Stimulated activated CD8-positive, alpha-beta memory T cell treated with anti-CD3 and anti-CD28 coated beads, Interleukin-15, amount 100 ng/mL, for 48 hours (primary cell): ENCODE measurements at places on chromosomes 5 and 9.

- DNase-seq = no peak
Measured at GRCh38 chr5:58410441-58410840, 49.4 kb downstream of the PLK2 start.

- DNase-seq = no peak
Measured at GRCh38 chr9:109781086-109781485, 1.1 kb downstream of the PALM2AKAP2 start.

DNA sequence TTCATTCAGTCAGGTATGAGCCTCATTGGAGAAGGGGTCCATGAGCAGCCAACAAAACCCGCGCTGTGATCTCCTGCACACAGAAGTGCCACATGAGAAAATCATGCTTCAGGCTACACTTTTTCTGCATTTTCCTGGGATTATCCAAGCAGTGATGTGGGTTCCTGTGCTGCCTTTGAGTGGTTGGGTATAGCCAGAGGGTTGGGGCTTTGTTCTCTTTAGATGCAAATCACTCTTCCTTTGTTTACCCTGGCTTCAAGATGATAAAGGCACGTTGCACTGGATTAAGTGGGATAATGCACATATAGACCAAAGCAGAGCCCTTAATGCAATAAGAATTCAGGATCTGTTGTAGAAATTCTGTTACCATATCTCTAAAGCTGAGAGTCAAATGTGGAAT, 18.7 kb downstream of the ECM2 start:
- no peak for DNase-seq

DNA sequence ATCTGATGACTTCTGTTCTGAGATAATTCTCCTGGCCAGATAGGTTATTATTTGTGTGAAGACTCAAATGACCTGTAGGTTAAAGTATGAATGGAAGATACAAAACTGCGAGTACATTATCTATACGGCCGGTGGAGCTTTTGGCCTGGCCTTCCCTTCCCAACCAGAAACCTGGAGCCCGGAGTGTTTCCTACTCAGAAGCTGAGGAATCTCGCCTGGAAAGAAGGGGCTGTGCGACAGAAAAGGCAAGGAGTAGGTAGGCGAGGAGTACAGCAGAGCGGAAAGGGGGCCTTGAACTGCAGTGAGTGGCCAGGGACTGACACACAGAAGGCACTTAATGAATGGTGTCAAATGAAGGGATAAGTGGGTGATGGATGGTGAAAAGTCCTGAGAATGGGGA, 34.6 kb downstream of the ANGPTL2 start:
- no peak for DNase-seq

GRCh38 chr9:108087781-108088180, 598.2 kb upstream of the KLF4 start:
- DNase-seq = no peak

- DNase-seq = no peak
Measured at GRCh38 chr9:93304574-93305496, 120.9 kb downstream of the WNK2 start.

- no peak for DNase-seq
Measured at GRCh38 chr9:74543145-74543544, 46.0 kb downstream of the RORB start.

DNA sequence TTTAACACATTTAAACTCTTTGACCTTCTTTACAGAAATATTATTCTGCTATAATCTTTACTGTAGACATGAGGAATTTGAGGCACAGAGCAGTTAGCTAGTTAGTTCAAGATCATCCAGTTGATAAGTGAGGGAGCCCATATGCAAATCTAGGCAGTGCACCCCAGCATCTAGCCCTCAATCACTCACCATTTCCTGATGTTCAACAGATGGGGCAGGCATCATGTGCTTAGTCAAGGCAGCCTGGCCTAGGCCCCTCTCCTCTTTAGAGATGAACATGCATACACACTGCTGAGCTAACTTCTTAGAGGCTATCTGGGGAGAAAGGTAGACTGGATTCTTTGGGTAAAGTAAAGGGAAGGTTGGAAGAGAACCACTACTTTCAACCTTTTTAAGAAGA, 206.8 kb upstream of the SLC24A2 start:
- DNase-seq = no peak

GRCh38 chr9:129258823-129259301, 80.8 kb upstream of the IER5L start:
- DNase-seq = no peak

GRCh38 chr5:13676531-13676930, 268.0 kb downstream of the DNAH5 start:
- no peak for DNase-seq

DNA sequence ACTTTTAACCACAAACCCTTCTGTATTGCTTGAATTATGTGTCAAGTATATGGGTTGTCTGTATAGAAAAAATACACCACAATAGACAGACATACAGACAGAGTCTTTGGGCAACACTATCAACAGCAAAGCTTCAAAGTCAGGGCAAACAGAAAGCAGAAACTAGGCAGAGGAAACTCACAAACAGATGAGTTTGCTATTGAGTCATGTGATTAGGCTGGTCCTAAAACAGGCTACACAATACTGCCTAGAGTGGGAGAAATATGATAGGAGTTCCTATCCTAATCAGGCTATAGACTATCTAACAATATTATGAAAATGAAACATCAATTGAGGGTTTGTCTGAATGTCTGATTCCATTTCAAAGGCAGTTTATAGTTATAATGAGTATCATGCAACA, 156.4 kb downstream of the EDIL3 start:
- DNase-seq = no peak

DNA sequence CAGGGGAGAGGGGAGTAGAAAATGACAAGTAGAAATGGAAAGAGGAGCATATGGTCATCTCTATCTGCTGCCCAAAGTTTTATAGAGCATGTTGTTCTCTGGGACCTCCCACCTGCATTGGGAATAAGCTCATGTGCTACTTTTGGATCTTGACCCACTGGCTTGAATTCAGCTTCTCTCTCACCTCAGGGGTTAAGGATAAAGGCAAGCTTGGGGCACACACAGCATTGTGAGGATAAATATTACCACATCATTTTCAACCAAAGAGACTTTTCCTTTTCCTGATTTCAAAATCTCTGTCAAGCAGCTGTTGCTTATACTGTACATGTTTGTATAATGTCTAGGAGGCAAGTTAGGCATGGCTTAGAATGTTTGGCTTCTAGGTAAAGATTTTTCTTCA, 16.6 kb downstream of the ATP10B start:
- no peak for DNase-seq

DNA sequence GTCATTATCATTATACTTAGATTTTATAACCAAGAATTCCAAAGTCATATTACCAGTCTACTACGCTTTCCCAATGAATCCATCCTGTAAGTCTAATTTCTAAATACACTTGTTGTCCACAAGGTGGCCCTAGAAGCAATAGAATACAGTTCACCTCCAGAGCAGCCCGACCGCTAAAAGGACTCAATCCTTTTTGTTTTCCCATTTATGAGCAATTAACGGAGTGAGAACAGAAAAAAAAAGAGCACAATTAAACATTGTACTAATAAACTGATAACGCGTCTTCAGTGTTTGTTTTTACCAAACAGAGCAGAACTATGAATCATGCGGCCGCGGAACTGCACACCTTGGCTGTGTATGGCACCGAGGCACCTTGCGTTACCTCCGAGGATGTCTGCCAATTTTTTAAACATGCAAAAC, 160.7 kb upstream of the DAPK1 start:
- DNase-seq = no peak

DNA sequence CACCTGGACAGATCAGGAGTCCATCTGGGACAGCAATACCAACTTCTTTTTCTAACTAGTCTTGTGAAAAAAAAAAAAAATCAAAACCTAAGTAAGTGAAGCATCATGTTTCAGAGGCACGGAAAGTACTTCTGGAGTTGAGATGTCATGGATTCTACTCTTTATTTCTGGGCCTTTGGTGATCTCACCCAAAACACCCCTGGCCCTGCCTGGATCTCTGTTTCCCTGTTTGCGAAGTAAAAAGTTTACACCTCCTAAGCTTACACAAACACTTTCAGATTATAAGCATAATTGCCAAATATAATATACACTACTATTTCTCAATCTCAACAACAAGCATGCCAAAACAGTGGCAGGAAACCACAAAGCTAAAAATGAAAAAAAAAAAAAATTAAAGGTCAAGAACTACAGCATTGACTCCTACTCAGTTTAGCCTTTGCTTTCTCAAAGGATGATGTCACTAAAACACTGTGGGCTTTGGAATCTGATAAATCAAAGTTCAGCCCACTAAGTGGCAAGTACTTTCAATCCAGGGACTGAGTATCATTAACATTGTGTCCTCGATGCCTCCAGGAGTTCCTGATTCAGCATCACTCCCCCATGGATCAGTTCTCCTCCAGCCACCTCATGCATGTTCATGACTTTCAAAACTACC, 291.9 kb downstream of the NFIB start:
- DNase-seq = no peak

DNA sequence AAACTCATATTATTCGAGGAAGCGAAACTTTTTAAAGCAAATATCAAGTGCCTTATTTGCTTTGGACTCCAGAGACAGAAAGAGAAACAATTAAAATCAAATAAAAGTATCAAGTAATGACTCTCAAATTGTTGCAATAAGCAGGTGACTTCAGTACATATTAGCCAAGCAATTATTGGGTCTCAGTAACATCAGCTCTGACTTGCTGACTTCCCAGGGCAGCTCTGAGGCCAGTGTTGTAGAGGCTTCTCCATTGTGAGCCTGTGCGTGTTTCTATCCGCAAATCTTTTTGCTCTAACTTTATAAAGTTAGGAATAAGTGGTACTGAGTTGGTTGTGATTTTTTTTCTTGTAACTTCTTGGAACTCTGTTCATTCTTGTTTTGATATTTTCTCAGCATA, 186.8 kb upstream of the PRLR start:
- no peak for DNase-seq

DNA sequence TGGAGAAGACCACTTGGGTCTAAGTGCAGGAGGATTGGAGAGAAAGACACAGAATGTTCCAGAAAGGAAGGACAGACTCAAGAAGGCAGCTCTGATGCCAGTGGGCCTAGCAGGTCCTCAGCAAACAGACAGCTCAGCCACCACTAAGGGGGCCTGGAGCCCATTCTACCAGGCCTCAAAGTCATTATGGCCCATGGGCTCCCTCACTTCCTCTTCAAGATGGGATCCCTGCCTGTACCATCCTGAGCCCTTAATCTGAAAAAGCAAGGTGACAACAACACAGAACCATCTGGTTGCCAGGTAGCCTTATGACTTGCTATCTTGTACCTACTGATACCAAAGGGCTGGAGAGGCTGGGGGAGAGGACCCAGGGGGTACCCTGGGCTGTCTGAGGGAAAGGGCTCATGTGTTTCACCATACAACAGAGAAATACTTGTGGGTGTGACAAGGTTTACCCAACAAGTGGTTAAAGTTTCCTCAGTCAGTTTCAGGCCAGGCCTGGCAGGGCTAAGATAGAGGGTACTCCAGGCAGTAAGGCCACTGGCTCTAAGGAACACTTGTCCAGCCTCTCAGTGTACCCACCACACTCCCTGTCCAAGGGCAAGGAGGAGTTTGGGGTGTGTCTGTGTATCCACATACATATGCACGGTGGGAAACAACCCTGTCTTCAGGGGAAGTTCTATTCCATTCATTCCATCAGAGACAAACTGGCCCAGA, 30.7 kb downstream of the TCF7 start:
- no peak for DNase-seq

DNA sequence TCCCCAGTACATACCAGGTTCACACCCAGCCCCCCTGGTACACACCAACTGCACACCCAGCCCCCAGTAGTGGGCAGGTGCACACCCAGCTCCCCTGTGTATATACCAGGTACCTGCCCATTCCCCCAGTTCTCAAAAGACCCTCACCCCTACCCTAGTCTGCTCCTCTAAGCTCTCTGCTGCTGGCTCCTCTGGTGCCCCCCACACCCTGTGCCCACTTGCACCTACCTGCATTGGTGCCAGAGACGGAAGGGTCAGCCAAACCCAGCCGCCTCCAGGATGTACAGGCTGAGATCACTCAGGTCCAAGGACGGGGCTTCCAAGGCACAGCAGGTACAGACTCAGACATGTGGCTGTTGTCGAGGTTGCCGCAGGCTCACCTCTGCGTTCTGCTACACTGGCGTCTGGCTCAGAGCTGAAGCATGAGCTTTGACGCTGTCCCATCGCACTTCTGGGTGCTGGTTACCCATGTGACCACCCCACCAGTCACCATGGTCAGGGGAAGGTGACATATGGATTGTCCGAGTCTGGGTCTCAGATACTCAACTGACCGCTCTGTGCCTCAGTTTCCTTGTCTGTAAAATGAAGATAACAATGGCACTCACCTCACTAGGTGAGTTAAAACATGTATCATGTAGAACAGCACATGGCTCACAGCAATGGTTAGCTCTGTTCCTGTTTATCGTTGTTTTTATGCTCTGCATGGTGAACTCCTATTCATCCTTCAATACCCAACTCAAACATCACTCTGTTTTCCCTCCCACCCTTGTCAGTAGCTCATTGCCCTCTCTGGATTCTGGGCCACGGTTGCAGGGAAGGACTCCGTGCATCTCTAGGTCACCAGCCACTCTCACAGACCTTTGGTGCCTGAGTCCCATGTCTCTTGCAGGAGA, 45.3 kb upstream of the SUSD3 start:
- DNase-seq = no peak

DNA sequence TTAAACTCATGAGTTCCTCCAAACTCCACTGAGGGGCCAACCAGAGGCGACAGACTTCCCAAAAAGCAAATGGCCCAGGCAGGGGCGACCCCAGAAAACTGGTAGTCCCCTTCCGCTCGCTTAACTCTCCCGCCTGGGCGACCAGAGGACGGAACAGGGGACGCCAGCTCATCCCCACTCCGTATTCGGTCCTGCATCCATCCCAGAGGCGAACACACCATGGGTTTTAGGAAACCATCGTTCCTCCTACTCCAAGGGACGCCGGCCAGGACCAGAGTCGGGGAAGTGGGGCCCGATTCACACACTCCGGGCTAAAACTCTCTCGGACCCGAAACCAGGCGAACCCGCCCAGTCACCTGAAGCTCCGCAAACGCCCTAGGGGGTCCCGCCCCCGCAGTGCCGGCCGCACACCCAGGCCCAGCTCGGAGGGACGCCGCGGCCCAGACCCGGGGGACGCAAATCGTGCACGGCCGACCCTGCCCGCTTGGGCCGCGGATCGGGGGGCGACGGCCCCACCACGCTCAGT, 478 bp downstream of the TEX10 start:
- DNase-seq = peak; percentile 8

- DNase-seq = no peak
Measured at GRCh38 chr5:155275222-155275621, 261.7 kb downstream of the KIF4B start.

- no peak for DNase-seq
Measured at GRCh38 chr9:88458716-88459465, 70.6 kb downstream of the SPIN1 start.

- no peak for DNase-seq
Measured at GRCh38 chr5:18098691-18099090, 464.4 kb downstream of the TAF11L14 start.

- DNase-seq = no peak
Measured at GRCh38 chr9:13524245-13524644, 244.8 kb upstream of the MPDZ start.

DNA sequence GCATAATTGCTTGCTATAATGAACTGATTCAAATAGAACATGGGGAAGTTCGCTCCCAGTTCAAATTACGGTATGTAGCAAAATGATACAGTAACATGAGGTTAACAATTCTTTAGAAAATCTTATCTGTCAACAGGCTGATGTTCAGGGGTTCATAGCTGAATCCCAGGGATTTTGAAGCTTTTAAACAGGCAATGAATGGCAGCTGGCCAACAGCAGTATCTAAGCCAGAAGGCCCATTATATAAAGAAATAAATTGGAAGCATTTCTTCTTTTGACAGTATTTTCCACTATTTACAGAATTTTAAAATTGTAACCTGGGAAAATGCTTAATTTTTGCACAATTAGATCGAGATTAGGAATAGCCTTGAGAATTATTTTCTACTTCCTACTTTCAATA, 126.8 kb downstream of the PDE8B start:
- no peak for DNase-seq

- no peak for DNase-seq
Measured at GRCh38 chr5:172450453-172450852, 3.9 kb downstream of the SH3PXD2B start.
